ENCODE measurements at places on chromosomes 3 and 15. TPM values are rescaled to one million over a fixed set of nuclear protein-coding genes. Genes with fewer than 3 reads are reported as not detected.
A peak's percentile ranks its signal among the peaks of the same experiment; 100 is the strongest.

- DNase-seq = no peak
Measured at GRCh38 chr3:186354100-186354499, 7.9 kb downstream of the DGKG start.

CCDC191 gene
- 22.0 TPM for polyA plus RNA-seq

IL5RA gene
- polyA plus RNA-seq = 3.3 TPM

DNA sequence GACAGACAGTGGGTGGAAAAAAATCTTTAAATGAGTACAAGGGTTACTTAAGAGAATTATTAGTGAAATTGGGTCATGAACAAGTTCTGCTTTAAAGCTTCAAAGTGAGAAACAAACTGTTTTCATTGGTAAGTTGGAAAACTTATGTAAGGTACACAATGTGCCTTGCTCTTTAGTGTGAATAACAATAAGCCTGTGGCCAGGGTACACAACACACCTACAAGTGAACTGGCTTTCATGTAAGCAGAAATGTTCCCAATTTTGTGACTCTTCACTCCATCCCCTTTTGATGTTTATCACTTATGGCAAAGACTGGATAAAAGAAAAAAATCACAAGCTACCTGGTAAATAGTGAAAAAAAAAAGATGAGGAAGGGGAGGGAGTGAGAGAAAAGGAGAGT is 253.7 kb downstream of the ZBTB20 start:
- no peak for DNase-seq

DNA sequence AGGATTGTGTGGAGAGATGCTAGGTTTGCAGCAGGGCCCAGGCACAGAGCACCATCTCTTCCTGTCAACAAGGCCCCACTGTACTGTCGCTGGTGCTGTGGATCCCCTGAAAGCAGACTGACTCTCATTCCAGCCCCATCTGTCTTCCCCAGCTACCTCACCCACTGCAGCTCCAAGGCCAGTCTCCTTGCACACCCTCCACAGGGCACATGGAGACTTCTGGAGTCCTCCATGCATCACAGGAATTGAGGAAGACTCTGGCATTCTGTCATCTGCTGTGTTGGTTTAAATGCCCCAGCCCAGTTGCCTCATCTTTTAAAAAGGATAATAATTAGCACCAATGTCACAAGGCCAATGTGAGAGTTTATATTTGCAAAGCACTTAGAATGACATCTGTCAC is 301.2 kb downstream of the RPLP1 start:
- no peak for DNase-seq

THPO gene
- 1.1 TPM for polyA plus RNA-seq

DNA sequence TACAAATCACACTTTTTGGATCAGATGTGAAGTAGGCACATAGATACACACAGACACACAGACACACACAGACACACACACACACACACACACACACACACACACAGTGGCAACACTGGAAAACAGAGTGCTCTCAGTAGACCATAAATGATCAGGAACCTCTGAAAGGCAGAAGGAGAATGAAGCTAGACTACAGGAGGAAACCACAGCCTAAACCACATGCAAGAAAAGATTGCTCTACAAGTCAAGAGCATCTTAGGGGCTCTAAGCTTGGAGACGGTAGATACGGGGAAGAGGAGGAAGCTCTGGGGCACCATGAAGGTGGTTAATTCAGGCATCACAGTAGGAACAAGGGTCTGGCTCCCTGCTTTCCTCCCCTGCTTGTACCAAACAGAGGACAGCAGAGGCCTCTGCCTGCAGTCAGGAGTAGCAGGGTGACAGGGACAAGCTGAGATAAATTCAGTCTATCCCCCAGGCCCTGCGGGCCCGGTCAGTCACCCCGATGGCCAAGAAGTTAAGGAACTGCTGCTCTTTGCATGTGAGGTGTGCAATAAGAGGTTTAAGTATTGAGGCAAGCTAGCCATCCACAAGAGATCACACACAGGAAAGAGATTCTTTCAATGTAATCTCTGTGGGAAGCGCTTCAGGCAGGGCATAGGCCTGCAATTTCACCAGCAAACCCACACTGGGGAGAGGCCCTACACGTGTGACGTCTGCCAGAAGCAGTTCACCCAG is 23.5 kb upstream of the ARPIN start:
- no peak for DNase-seq

BCL2A1 gene
- 0.74 TPM for polyA plus RNA-seq

- DNase-seq = no peak
Measured at GRCh38 chr3:61381745-61382392, 130.6 kb upstream of the FHIT start.

- DNase-seq = no peak
Measured at GRCh38 chr15:73786538-73786937, 33.4 kb upstream of the INSYN1 start.

CASR gene
- polyA plus RNA-seq = 0.13 TPM

KIF15 gene
- 19.3 TPM for polyA plus RNA-seq

GRCh38 chr3:141372656-141373055 is 4.4 kb downstream of the ZBTB38 start:
- no peak for DNase-seq

NEK10 gene
- 2.8 TPM for polyA plus RNA-seq

DNA sequence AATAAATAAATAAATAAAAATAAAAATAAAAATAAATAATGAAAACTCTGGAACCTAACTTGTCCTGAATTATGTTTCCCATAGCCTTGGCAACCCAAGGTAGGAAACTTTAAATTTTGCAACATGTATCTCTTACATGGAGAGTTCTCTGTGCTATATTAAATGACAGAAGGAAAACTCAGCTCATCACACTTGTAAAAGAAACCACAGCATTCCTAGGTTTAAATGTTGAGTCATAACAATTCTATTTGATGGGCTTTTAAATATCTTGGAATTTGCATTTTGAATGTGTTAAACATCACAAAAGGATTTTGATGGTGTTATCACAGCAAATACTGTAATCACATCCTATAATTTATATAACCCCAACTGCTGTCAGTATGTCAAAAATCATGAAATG is 144.2 kb downstream of the LRTM1 start:
- no peak for DNase-seq

FRMD4B gene
- polyA plus RNA-seq = 73.4 TPM

DNA sequence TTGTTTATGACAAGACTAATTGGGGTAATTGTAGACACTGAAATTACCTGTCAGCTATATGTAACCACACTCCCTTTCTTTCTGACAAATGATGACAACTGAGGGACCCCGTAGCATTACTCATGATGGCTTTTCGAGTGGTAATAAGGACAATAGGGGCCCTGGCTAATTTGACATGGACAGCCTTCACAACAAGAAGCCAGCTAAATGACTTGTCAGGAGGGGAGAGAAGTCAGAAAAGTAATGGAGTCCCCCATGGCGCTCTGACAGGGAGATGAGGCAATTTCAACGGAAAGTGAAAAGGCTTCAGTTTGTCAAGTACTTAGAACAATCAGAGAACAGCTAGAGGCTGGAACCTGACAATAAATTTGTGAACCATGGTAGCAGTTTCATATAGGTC is 177.3 kb downstream of the CDIN1 start:
- no peak for DNase-seq

DNA sequence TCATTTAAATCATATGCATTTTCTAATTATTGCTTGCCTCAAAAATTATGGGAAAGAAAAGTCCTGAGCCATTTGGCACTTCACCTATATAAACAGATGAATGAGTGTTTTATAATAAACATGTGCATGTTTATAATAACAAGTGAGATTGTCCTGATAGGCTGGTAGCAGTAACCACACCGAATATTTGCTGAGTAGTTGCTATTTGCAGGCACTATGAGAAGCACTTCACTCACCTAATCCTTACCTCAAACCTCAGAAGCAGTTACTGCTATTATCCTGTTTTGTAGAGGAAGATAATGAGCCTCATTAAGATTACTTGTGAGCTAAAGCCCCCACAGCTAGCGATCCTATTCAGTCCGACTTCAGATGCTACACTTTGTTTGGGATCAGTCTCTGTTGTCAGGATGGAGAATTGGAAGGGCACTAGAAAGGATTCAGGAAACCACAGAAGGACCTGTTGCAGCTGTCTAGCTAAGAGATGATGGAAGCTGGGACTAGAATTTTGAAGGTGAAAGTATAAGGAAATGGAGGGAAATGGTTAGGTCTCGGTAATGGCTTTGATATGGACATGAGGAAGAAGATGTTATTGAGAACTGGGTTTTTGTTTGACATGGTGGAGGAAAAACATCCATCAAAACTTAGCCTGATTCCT is 28.4 kb upstream of the MAGI1 start:
- DNase-seq = no peak

GRCh38 chr3:37489355-37489754 is 315.0 kb upstream of the LRRFIP2 start:
- no peak for DNase-seq

FETUB gene
- not detected for polyA plus RNA-seq

DNA sequence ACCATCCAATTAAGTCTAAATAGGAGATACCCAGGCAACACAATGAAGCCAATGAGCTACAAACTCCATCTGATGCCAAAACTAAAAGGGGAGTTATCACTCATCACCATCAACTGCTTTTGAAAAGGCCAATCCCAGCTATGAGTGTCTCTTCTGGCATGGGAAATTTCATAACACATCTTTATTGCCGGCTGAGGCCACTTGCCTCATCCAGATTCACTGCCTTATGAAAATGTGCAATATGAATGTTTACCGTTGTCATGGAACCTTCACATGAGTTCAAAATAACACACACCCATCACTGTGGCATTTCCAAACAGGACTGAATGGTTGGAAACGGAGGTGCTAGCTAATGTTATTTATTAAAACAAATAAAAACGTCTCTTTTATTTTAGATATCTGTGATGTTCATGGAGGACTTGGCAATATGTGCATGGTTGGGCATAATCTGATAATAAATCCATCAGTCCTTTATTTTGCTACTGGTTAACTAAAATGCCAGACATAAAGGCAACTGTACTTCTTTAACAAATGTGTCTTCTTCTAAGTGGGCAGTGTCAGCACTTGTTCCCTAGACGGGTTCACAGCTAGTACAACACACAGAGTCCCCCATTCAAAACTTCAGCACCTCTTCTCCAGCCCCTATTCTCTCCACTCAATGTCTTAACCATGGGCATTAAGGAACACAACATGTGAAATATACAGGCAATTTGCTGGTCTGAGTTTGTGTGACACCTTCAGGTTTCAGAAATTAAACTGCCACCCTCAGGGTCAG is 143.9 kb downstream of the MAGI1 start:
- DNase-seq = no peak

DNA sequence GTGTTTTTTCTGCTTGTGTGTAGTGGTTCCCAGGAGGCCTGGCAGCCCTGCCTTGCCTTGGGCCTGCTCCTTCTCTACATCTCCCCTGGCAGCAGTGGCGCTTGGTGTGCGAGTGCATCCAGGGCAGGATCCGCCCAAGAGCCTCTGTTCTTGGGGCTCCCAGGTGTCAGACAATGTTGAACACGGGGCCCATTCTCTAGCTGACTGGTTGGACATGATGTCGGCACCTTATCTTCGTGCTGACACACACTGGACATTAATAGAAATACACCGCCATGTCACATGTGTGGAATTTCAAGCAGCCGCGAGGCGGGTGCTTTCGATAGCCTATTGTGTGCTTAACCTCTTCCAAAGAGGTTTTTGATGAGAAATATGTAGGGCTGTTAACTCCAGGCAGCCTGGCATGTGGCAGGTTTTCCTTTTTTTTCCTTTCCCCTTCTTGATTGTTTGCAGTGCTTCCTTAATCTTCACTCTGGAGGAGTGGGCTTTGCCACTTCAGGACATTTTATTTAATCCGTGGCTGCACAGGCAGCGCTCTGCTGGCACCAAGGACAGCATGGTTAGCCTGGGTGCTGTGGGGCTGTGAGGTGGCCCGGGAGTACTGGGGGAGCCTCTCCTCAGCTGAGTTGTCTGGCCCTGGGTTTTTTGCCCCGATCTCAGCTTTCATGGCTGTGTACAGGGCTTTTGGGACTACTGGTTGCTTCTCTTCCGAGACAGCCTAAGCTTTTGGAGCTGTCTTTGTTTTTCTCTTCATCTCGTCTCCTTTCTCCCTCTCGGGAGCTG is 42.5 kb downstream of the CHCHD6 start:
- DNase-seq = peak; percentile 45

GRCh38 chr3:61371123-61371522 is 119.9 kb upstream of the FHIT start:
- peak; percentile 22 for DNase-seq

CLSTN2 gene
- 0.47 TPM for polyA plus RNA-seq
